ENCODE measurements at places on chromosomes 12 and 14.

DNA sequence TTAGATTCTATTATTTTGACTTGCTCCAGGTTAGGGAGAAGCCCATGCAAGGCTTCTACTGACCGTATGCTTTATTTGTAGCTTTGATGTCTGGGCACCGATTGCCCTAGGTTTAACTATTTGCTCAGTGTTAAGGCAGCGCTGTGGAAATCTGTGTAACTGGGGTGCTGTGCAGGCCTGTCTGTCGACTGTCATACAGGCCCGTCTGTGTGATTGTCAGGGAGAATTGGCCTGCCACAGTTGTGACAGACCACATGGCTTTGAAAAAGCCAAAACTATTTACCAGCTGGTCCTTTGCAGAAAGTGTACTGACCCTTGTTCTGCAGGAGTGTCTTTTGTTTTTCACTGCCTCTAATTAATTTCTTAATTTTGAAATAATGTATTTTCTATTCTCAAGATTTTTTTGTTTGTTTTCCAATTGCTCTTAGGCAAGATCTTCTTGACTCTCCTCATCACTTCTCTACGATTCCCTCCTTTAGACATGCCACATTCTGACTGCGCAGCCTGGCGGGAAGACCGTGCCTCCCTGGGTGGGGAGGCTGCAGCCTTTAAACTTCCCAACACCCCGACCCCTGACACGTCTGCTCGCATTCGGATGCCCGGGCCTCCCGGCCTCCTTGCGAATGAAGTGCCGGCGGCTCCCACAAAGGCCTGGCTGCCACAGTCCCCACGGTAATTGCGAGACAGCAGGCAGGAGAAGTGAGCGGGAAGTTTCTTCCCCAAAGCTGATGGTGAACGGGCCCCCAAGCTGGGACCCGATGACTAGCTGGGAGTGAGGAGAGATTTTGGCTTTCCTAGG, 99.0 kb upstream of the EVL start:
- no peak for DNase-seq

DNA sequence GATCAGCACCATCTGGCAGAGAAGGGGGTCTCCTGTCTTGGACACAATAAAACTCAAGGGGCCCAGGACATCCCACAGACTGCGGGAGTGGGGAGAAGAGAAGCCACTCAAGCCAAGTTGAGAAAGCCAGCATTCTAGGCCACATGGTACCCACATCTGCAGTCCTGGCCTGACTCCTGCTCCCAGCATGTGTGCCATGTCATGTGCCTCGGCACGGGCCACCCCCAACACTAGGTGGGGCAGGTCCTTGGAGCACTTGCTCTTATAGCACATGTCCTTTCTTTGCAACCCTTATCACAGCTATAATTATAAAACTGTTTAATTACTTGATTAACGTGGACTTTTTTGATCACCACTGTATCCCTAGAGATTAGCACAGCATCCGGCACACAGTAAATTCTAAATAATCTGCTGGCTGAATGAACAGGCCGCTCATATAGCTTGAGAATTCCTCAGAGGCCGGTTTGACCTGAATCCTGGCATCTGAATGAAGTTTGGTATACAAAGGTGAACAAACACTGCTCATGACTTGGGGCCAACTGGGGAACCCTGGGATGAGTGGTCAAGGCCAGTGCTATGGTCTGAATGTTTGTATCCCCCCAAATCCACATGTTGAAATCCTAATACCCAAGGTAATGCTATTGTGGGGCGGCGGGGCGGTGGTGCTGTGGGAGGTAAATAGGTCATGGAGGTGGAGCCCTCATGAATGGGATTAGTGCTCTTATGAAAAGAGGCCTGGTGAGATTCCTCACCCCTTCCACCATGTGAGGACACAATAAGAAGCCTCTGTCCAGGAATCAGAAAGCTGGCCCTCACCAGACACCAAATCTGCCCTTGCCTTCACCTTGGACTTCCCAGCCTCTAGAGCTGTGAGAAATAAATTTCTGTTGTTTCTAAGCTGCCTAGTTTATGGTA, 6.6 kb downstream of the NCKAP5L start:
- DNase-seq: no peak

- no peak for DNase-seq
Measured at GRCh38 chr12:113005762-113006161, 27.4 kb downstream of the OAS2 start.

GRCh38 chr12:52162981-52163380, 28.8 kb downstream of the KRT80 start:
- DNase-seq: no peak

GRCh38 chr14:23252006-23252405, 14.3 kb downstream of the RNF212B start:
- DNase-seq: no peak

GRCh38 chr12:19387161-19387560, 52.1 kb upstream of the AEBP2 start:
- DNase-seq: no peak

- DNase-seq: no peak
Measured at GRCh38 chr12:114636723-114637480, 47.1 kb downstream of the TBX3 start.

GRCh38 chr12:14272956-14273912, 92.2 kb upstream of the ATF7IP start:
- DNase-seq: no peak

- no peak for DNase-seq
Measured at GRCh38 chr14:45811155-45811554, 558.2 kb upstream of the MIS18BP1 start.

DNA sequence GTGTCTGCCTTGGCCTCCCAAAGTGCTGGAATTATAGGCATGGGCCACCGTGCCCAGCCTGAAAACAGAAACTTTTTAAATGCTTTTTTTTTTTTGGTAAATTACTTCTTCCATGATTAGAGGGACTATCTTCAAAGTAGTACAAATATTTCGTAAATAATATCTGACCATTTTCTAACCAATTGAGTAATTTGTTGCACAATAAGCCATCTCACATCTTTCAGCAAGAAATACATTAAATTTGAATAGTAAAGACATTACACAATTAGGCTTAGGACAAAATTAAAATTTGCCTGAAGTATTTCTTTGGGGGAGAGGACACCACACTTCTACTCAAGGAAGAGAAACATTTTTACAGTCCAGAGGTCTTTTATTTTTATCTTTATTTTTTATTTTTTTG, 84.7 kb upstream of the STRN3 start:
- DNase-seq: no peak

DNA sequence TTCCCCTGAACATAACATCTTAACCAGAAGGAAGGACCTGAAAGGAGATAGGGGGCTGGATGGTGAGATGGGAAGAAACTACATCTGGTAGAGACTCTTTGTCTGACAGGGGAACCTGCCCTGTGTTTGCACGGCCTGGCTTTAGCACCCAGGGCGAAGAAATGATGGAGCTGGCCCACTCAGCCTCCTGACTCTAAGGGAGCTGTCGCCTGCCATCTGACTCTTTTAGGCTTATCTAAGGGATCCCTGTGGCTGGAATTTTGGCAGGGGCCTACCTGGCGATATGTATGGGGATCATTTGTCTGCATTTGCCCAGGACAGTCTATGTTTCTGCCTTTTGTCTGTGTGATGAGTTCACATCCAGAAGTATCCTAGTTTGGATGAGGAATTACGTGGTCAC, 15.6 kb upstream of the CACNA2D4 start:
- no peak for DNase-seq

DNA sequence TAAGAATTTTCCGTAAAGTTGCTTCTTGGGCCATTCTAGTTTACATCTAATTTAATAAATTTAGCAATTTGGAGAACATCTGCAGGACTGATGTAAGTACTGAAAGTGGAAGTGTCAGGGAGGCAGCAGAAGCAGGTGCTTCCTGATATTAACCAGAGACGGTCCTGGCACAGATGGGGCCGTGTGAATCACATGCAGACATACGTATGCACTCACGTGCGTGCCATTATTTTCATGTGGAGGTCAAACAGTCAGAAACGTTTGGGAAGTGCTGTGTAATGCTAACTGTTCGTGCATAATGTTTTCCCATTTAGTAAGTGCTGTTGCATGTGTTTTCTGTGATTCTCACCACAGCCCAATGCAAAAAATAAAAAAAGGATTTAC, 87.8 kb upstream of the DYNC1H1 start:
- peak; percentile 57 for DNase-seq

GRCh38 chr12:124553862-124554428, 13.5 kb downstream of the NCOR2 start:
- no peak for DNase-seq

GRCh38 chr12:124566161-124566996, 1.0 kb downstream of the NCOR2 start:
- DNase-seq: peak; percentile 56

- DNase-seq: no peak
Measured at GRCh38 chr12:19217446-19217845, 87.9 kb downstream of the PLEKHA5 start.

DNA sequence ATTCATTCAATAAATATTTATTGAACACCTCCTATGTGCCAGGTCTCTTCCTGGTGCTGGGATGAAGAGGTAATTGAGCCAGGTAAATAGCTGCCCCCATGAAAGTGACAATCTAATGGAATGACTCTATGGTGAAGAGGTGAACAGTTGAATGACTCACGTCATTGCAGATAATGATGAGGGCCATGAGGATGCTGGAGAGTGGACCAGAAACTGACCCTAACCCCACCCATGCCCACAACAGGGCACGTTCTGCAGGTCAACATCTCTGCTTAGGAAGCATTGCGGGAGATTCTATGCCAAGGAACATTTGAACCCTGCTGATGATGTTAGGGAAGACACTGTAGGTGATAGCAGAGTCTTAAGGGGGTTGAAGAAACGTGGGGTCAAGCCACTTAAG, 788.9 kb upstream of the TBX3 start:
- no peak for DNase-seq

DNA sequence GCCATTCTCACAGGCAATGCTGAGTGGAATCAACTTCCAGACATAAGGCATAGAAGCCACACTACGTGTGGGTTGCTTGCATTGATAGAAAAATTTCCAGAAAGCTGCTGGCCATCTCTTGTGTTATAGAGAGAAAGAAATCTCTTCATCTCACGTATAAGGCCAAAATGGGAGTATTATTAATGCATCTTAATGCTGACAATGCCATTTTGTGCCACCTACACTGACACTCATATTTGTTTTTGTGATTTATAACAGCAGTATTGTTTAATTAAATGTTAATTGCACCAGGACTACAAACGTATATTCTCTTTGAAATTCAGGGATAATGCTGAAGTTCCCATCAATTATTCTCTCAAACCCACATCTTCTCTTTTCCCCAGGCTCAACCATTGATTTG, 56.1 kb upstream of the TMEM132D start:
- no peak for DNase-seq

DNA sequence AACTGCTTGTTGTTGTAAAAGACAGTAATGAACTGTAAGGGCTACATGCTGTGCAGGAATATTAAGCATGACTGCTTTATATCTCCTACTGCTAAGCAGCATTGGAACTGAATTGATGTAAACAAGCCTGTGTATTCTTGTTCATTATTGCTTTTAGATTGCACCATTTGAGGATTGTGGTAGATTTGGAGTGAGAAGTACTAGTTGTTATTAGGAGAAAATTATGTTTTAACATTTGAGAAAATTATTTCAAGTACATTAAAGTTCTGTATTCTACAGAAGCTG, 212.7 kb downstream of the ERC1 start:
- no peak for DNase-seq

GRCh38 chr12:108724054-108724889, 7.0 kb downstream of the CORO1C start:
- no peak for DNase-seq

GRCh38 chr12:117380083-117380482, 18.7 kb upstream of the NOS1 start:
- no peak for DNase-seq

- DNase-seq: no peak
Measured at GRCh38 chr12:61009192-61009591, 1251.0 kb upstream of the USP15 start.

- no peak for DNase-seq
Measured at GRCh38 chr12:110277530-110278254, 3.4 kb upstream of the ATP2A2 start.

DNA sequence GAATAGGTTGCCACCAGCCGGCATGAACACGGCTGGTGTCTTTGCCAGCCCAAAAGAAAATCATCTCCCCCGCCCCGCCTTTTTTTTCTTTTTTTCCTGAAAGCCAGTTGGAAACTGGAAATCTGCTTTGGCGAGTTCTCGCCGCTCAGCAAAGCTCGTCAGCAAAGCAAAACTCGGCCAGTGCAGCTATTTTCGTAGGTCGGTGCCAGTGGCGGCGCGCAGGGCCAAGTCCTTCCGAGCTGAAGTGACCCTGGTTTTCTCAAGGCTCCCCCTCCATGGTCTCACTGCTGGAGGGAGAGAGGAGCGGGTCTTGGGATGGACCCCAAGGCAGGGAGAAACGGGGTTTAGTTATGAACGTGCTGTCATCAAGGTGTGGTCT, 248.4 kb upstream of the RTL1 start:
- DNase-seq: no peak

DNA sequence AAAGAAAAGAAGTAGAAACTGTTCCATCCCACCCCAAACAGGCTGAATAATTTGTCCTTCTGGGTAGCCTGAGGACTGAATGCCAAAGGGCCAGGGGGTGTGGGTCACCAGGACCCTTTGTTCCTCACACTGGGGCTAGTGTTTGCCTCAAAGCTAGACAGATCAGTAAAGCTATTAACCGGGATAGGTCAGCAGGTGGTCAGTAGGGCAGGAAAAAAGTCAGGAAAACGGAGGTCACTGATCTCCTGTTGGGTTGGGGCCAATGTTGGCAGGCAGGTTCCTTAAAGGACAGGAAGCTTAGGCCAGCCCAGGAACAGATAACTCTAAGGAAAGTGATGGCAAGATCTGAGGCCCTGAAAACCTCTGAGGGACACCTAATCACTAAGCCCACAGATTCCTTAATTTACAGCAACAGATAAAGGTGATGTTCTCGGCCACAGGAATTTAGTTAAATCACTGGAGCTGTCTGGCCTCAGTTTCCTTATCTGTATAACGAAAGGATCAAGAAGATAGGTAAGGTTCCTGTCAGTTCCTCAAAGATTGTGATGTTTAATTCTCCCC, 22.7 kb upstream of the TMPO start:
- DNase-seq: no peak

DNA sequence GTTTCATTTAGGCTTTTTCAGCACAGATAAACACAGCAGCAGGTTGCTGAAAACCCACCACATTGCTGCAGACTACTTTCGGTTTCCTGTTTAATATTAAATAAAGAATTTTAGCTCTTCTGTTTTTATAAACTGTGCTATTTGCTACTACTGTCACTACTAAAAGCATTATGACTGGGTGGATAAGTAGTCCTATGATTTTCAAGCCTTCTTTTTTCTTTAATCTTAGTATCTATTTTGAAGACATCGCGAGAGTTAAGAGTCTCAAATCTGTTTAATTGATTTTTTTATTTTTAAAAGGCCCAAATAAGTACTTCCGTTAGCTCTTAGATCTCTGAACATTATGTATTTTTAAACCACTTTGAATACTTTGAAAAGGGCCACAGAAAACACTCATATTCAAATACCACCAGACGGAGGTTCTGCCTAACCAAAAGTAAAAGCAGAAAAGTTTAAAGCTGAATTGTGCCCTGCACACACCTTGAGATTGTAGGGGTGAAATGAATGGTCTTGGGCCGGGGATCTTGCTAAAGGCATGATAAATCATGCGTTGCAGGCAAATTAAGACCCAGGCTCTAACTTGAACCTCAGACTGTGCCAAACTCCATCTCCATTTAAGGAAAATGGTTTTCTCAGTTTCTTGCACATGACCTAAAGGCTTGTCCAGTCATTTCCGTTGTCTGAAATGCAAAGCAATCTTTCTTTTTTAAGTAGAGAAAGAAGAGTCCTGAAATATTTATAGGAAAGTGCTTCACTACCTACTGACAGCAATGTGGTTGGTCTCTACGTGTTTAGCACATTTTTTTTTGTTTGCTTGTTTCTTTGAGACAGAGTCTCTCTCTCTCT, 13.6 kb upstream of the FOXN3 start:
- DNase-seq: no peak
